Fibroblast of skin of back (primary cell): ENCODE measurements at places on chromosomes 5 and 9.
A peak's percentile ranks its signal among the peaks of the same experiment; 100 is the strongest.

DNA sequence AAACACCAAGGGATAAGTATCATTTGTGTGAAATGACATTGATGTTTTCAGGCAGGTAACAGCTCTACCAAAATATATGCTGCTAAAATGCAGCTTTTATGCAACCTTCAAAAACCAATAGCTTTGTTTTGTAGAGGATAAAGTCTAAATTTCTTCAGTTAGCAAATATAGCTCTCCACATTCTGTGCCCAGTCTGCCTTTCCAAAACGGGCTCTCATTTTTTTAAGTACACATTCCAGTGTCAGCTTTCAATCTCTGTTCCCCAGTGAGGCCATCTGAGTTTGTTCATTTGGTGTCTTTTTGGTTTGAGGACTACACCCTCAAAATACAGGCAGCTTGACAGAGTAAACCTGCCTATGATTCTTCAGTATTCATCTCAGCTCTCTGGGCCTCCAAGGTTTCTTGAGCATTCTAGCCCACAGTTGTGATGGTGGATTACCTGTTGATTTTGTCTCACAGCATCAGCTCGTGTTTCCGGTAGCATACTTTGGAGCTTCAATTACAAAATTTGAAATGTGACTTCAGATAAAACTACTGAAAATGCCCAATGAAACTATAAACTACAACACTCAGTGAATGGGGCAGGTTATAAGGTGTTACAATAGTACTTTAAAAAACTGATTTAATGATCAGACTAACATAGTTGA, 55.7 kb downstream of the NR3C1 start:
- no peak for DNase-seq

- no peak for DNase-seq
Measured at GRCh38 chr9:82560457-82560904, 502.5 kb downstream of the RASEF start.

GRCh38 chr5:161703528-161703927, 18.0 kb downstream of the GABRA6 start:
- DNase-seq: no peak

DNA sequence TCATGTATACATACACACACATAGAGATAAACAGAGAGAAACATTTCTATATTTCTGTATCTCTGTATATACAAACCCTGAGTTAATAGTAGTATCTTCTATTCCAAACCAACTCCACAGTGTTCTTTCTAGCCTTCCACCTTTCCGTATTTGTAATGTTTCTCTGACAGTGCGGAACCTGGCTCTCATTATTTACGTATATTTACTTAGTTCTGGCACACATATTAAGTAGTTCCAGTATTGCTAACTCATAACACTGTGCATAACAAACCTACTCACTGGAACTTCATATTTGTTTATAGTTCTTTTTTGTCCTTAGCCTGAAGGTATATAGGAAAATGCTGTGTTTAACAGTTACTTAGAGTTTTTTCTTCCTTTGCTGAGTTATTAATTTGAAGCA, 6.5 kb downstream of the OGN start:
- DNase-seq: no peak

DNA sequence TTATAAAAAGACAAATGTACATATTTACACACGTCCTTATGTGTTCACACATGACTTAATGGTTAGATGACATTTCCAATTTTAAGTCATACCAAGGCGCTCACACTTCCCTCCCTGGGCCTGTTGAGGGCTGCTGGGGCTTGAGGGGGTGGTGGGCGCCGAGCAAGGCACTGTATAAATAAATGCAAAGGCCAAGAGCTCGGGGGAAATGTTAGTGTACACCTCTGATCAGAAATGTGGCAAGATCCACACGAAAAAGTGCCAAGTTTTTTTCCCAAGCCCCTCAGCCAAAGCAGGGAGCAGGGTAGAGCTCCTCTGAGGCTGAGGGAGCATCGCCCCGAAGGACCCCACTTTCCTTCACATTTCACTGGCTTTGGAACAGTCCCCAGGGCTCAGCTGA, 7.5 kb downstream of the IRF1 start:
- no peak for DNase-seq

- peak; percentile 91 for DNase-seq
Measured at GRCh38 chr9:36584620-36585460, 12.1 kb downstream of the MELK start.

DNA sequence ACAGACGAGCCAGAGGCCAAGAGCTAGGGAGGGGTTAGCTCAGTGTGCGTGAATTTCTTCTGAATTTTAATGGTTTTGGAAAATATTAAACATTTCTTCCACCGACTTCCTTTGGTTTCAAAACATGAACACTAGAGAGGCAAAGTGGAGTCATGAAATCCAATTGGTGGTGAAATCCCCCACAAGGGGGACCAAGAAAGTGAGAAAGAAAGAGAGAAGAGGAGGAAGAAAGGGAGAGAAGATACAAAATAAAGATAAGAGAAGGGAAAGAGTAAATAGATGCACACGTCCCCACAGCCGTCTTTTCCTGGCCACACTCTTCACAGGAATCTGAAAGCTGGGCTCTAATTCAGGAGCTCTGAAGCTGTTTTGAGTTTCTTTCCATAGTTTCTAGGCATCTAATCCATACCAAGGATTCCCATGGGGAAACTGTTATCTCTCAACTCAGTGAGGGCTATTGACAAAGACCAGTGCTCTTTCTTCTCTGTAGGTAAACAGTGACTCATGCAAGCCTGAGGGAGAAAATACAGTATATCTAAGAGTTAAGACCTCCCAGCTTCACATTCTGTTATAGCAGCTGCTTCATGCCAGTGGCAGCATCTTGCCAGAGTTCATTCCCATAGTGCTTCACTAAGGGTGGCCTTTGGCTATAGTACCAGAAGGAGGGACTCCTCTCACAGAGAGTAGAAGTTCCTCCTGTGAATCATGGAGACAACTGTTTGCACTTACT, 115.8 kb upstream of the LIFR start:
- peak; percentile 93 for DNase-seq

- DNase-seq: peak; percentile 41
Measured at GRCh38 chr9:94927762-94928670, 201.5 kb downstream of the AOPEP start.

- DNase-seq: no peak
Measured at GRCh38 chr5:140266471-140267200, 36.3 kb downstream of the PFDN1 start.

DNA sequence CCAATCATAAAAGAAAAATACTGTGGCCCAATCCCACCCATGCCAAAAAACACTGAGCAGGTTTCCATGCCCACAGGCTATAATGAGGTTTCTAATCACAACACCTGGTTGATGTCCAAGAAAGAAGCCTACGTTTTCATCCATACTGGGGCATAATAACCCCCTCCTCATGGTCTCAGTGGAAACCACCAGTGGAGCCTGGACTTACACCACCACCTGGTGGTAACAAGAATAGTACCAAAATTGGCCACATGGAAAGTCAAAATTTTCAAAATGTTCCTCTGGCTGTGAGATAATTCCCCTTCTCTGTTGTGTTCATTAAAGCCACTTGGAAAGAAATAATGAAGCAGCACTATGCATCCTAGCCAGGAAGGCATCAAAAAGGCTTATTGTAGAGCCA, 687.3 kb upstream of the ST8SIA4 start:
- DNase-seq: no peak

DNA sequence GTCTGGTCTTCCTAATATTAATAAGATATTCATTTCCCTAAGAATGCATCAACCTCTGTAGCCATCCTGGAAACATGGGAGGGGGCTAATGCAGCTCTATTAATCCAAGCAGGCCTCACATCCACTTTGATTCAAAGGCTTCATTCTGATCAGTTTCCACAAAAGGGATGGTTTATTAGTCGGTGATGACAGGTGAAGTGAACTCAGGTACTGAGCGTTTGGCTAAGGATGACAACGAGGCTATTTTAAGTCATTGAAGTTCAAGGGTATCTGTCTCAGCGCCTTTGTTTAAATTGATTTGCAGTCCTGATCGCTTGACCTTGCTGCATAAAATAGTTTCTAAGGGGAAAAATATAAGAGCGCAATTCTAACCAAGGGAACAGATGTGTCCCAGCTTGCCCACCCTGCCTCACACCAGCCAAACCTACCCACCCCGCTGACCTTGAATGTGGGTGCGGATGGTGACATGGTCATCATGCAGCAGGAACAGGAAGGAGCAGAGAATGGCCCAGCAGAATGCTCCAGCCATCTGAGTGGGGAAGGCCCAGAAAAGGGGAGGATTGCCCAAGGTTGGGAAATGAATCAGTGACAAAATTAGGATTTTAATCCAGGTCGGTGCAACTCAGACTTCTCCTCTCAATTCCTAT, 70.5 kb upstream of the ZNF618 start:
- no peak for DNase-seq

GRCh38 chr5:172939071-172939470, 20.2 kb upstream of the RPL26L1 start:
- DNase-seq: peak; percentile 71

- no peak for DNase-seq
Measured at GRCh38 chr9:135601988-135602387, 37.4 kb downstream of the GLT6D1 start.

DNA sequence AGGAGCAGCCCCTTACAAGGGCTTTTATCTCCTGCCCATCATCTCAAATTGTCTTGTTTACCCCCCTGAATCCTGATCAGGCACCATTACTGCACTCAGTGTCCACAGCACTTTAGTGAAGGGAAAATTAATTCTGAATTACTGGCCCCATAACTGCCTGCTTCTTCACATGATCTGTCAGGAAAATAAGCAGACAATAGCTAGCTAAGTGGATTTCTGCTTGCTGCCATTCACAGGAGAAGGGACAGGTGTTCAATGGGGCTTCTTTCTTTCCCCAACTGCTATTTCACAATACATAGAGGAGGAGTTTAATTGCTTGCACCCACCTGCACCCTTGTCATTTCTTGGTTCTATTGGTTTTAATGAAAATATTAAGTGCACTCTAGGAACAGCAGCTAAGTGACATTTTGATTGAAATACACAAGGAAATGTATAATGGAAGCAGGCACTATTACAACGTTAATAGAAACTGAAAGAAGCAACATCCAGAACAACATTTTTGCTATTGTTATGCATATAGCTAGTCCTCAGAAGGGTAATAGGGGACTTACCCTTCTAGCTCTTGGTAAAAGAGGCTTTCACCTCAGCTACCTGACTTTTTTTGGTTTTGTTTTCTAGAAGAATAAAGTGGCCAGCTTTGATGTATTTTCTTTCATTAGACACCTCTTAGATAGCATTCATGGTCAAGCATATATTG, 599.3 kb upstream of the TLE4 start:
- no peak for DNase-seq

DNA sequence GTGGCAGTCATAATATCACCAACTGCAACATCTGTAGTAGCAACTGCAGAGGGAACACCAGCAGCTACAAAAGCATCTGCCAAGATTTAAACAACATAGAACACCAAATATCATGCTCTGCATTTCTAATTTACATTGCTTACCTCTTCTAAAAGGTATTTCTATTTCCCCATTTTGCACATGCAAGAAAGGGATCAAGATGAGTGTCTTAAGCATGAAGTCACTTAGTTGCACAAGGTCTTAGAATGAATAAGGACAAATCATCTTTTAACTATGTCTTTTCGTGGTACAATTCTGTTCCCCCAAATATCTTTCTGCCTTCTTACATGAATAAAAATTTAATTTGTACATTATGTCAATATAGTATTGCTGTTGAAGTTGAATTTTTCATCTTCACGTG, 1746.4 kb downstream of the EFNA5 start:
- peak; percentile 85 for DNase-seq

GRCh38 chr5:57028161-57028560, 76.2 kb upstream of the MIER3 start:
- no peak for DNase-seq

DNA sequence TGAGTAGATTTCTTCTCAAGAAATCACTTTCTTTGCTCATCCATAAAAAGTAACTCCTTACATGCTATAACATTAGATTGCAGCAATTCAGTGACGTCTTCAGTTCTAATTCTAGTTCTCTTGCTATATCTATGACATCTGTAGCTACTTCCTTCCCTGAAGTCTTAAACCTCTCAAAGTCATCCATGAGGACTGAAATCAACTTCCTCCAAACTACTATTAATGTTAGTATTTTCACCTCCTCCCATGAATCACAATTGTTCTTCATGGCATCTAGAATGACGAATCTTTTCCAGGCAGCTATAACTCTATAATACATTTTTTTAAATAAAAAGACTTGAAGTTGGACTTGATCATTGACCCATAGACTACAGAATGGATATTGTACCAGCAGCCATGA, 46.2 kb upstream of the PRRC1 start:
- DNase-seq: no peak

DNA sequence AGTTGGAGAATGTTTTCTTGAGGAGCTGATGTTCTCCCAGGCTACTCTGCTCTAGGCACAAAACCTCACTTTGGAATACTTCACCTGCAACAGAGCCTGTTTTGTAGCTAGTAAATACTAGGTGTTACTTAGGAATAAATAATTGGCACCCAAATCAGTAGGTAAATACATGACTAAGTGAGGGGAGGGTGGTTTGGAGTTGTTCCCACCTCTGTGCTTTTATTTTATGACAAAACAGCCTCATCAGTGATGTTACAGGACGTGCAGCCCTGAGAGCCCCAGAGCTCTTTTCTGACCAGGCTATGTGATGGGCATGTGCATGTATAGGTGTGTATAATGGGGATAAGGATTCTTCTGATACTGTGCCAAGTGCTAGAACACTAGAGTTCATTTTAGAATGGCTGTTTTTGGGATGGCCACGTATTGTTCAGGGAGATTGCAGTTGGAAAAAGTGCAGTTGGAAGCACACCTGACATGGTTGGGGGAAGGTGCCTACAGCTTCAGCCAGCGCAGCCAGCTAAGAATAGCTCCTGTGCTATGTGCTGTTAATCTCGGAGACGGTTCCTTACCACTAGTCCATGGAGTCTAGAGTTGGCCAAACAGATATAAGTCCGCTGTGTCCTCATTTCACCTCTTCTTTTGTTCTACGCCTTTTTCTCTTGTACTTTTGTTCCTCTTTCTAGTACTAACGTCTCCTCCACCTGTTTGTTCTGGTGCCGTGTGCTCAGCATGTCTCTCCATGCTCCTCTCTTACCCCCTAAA, 284.7 kb downstream of the FANCC start:
- no peak for DNase-seq

GRCh38 chr5:135564331-135564730, 14.5 kb downstream of the CXCL14 start:
- no peak for DNase-seq

DNA sequence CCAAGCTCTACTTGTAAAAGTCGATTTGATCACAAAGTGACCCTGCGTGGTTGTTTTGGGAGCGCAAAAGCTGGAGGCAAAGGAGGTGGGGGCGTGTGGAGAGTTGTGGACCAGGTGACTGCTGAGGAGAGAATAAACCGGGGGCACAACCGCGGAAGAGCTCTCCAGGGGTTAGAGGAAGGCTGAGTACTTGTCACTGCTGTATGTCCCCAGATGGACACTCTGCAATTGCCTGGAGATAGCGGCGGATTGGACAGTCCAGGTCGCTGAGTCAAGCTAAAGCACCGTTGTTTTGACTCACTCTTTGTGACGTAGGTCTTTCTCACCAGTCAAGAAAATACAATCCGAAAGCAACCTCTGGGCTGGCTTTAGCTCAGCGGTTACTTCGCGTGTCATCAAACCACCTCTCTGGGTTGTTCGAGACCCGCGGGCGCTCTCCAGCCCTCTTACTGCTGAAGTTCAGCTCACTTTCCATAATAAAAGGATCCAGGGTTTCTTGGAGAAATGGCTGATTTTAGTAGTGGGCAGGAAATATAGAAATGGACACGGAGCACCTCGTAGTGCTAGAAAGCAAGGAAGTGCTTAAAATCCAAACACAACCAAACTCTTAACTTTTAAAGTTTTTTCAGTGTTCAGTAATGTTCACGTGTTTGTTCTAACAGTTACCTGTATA, 25.7 kb downstream of the ZMAT2 start:
- peak; percentile 94 for DNase-seq
